ENCODE measurements at places on chromosomes 1 and 21. TPM values are rescaled to one million over a fixed set of nuclear protein-coding genes. Genes with fewer than 3 reads are reported as not detected.

Gene CKS1B
- total RNA-seq = 38.4 TPM

Gene CD244
- total RNA-seq = 0.21 TPM

Gene KCNE2
- total RNA-seq = not detected

Gene NECTIN4
- 12.2 TPM for total RNA-seq

DNA sequence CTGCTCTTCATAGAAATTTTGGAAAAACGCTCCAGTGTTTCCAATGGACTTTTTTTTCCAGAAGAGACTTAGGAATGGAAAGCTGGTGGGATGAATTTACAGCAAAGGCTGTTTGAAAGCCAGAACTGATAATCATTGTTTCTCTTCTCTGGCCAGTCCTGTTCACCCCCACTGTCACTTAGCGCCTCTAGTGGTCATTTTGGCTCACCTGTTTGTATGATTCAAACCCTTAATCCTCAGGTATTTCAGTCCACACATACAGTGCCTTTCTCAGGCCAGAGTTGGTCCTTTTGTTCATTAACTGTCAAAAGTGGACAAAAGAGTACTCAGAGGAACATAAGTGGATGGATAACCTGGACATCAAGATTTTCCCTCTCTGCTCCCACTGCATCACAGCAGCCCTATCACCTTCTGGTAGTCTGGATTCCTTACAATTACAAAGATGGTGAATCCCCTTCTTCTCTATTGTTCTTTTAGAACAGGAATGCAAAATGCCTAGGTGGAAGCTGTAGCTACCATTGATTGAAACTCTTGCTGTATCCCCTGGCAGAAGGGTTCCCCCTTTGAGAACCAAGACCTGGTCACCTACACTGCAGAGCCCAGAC, 177.6 kb upstream of the OLFM3 start:
- no peak for DNase-seq

GRCh38 chr1:110595353-110595710, 10.8 kb downstream of the KCNA2 start:
- no peak for DNase-seq

- DNase-seq = no peak
Measured at GRCh38 chr1:215147024-215147423, 64.5 kb downstream of the KCNK2 start.

GRCh38 chr1:203641503-203641890, 14.9 kb downstream of the ATP2B4 start:
- no peak for DNase-seq

DNA sequence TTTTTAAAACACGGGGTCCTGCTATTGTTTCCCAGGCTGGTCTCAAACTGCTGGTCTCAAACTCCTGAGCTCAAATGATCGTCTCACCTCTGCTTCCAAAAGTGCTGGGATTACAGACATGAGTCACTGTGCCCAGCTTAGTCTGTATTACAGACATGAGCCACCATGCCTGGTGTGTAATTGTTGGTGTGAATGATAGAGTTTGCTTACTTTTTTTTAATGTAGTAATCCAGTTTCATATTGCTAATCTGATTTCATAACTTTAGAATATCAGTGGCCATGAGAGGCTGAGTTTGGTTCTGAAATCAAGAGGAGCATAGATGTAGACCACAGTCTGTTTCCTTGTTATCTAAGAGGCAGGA, 3.4 kb downstream of the EPB41 start:
- DNase-seq = no peak

DNA sequence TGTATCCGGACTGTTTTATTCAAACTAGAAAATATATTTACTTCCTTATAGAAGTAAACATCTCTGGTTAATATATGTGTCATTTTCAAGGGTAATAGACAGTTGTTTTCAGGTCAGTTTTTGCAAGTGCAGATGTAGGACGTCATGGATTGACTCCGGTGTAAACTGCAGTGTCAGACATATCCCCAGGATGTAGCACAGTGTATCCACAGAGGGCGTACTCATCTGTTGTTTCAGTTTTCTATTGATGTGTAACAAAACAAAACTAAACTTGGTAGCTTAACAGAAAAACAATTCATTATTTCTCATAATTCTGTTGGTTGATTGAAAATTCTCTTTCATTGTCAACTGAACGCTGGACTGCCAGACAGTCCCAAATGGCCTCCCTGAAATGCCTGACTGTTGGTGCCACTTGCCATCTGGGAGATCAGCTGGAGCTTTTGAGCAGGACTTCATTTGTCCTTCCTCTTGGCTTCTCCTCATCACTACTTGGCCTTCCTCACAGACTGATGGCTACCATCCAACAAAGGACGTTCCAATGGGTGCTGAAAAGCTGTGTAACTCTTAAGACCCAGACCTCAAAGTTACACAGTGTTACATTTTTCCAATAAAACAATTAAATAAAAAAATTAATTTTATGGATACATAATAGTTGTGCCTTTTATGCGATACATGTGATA, 181.6 kb downstream of the NCAM2 start:
- no peak for DNase-seq

GRCh38 chr1:56849750-56850149, 4.8 kb upstream of the C8A start:
- no peak for DNase-seq

DNA sequence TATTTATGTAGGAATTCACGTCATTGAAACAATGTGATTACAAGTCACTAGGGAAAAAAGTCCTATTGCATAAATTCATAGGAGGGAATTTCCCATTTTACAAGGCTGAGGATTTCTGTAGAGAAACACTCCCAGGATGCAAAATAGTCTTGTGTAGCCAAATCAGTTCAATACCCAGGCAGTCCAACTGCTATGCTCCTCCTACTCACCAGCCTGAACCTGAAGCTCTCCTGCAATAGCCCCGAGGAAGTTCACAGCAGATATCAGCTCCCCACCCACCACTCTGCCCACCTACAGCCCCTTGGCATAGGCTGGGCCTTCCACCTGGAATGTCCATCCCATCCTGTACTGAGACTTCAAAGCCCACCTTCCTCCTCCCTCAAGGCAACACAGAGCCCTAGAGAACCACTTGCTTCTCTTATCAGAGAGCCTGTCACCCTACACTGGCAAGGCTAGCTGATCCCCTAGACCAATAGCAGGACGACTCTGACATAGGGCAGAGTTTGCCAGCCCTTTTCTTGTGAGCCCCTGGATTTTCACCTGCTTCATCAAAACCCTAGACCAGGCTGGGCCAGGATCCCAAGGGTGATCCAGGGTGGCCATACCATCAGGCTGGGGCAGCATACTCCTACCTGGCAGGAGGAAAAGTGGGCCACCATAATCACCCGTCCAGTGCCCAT, 1.5 kb downstream of the LSS start:
- DNase-seq = no peak

Gene KLF17
- total RNA-seq = 0.95 TPM

- no peak for DNase-seq
Measured at GRCh38 chr1:210736713-210737112, 397.2 kb downstream of the KCNH1 start.

GRCh38 chr1:4510276-4510691, 144.1 kb upstream of the AJAP1 start:
- no peak for DNase-seq

Gene AKR7A3
- 0.53 TPM for total RNA-seq

DNA sequence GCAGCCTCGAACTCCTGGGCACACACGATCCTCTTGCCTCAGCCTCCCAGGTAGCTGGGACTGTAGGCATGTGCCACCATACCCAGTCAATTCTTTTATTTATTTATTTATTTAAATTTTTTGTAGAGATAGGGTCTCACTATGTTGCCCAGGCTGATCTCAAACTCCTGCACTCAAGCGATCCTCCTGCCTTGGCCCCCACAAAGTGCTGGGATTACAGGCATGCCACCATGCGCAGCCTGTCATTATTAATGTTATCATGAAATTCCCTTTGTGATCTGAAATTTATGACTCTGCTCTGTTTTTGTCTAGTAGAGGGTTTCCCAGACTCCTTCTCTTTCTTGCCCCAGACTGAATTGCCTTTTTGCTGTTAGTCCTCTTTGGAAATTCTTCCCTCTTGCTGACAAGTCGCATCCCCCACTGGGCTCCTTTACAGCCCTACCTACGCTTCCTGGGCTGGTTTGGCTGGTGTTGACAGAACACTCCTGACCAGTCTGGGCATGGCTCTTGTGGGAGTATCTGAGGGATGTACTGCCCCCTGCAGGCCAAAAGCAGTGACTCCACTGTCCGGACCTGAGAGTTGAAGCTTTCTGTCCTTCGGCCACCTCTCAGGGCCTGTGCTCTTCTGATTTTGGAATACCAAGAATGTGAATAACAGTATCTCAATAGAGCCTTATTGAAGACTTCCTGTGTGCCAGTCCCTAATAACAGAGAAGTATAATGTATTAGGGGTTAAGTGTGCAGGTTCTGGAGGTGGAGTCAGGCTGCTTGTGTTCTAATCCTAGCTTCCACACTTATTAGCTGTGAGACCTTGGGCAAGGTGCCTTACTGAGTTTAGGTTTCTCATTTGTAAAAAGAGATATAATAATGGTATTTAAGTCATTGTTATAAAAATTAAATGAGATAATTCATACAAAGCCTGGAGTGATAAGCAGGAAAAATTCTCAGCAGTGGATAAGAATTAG, 28.2 kb downstream of the TCEANC2 start:
- no peak for DNase-seq

GRCh38 chr1:6208723-6209660, 3.1 kb downstream of the RNF207 start:
- DNase-seq = no peak

Gene CYP2J2
- total RNA-seq = 14.2 TPM

DNA sequence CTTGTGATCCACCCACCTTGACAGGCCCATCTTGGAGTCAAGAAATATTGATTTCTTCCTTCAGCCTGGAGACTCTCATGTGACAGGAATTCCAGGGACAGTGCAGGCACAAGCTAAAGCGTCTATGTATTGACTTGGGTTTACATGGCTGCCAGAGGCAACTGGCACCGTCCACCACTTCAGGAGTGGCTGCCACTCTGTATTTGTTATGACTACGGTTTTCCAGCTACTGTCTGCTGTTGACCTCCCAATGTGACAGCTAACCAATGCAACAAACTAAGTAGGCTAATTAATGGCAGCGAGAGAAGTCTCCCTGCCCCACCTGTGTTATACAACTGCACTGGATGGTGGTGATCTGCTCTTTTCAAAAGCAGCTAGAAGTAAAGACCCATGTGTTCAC, 56.9 kb downstream of the CD58 start:
- no peak for DNase-seq

Gene GUCA2B
- total RNA-seq = not detected

- no peak for DNase-seq
Measured at GRCh38 chr1:78360584-78360983, 130.2 kb upstream of the PTGFR start.

- DNase-seq = no peak
Measured at GRCh38 chr1:169699707-169700106, 11.7 kb downstream of the SELL start.

Data from urinary bladder (tissue), 4 donors.